ENCODE measurements at places on chromosomes 11 and 22. TPM values are rescaled to one million over a fixed set of nuclear protein-coding genes. Genes with fewer than 3 reads are reported as not detected.

The IGLL1 gene
- not detected for total RNA-seq

The NRXN2 gene
- not detected for total RNA-seq

The PTPMT1 gene
- 99.8 TPM for total RNA-seq

The MOGAT2 gene
- not detected for total RNA-seq

The TPBGL gene
- under 0.01 TPM for total RNA-seq

The SPDYC gene
- total RNA-seq, result not detected

The FIBIN gene
- 0.32 TPM for total RNA-seq

The FOLR1 gene
- not detected for total RNA-seq

The TIMP3 gene
- total RNA-seq, result 5.2 TPM

The NXPE4 gene
- total RNA-seq, result not detected

The APOC3 gene
- total RNA-seq, result not detected

The ZNF280B gene
- total RNA-seq, result 1.4 TPM

The C22orf42 gene
- total RNA-seq, result not detected

The ESAM gene
- 70.7 TPM for total RNA-seq

The BAIAP2L2 gene
- total RNA-seq, result not detected

The TCN2 gene
- total RNA-seq, result 26.6 TPM

The KRTAP5-1 gene
- not detected for total RNA-seq

The RHOD gene
- 6.2 TPM for total RNA-seq

The TRPM5 gene
- not detected for total RNA-seq

The SLC22A12 gene
- not detected for total RNA-seq

The H19 gene
- total RNA-seq, result 19.2 TPM

The ACTN3 gene
- total RNA-seq, result under 0.01 TPM

The MAJIN gene
- total RNA-seq, result not detected

The TMEM121B gene
- total RNA-seq, result 0.15 TPM

The OR52N4 gene
- total RNA-seq, result not detected

The MRPL49 gene
- 32.4 TPM for total RNA-seq

The HEPHL1 gene
- not detected for total RNA-seq

The MS4A4E gene
- total RNA-seq, result under 0.01 TPM

The LRP4 gene
- total RNA-seq, result 0.65 TPM

The BTG4 gene
- not detected for total RNA-seq

The OR9G4 gene
- not detected for total RNA-seq

The GPR83 gene
- total RNA-seq, result not detected

The KREMEN1 gene
- 0.30 TPM for total RNA-seq

The PRRG4 gene
- under 0.01 TPM for total RNA-seq

The RGL4 gene
- total RNA-seq, result not detected

The KRTAP5-9 gene
- not detected for total RNA-seq

The IFITM1 gene
- 92.6 TPM for total RNA-seq

The IGF2 gene
- 1.5 TPM for total RNA-seq

The SRRD gene
- total RNA-seq, result 19.9 TPM
